Brain pericyte (primary cell): ENCODE measurements at places on chromosomes 4 and X.

GRCh38 chr4:14837860-14838259 is 164.4 kb upstream of the CPEB2 start:
- DNase-seq = no peak

DNA sequence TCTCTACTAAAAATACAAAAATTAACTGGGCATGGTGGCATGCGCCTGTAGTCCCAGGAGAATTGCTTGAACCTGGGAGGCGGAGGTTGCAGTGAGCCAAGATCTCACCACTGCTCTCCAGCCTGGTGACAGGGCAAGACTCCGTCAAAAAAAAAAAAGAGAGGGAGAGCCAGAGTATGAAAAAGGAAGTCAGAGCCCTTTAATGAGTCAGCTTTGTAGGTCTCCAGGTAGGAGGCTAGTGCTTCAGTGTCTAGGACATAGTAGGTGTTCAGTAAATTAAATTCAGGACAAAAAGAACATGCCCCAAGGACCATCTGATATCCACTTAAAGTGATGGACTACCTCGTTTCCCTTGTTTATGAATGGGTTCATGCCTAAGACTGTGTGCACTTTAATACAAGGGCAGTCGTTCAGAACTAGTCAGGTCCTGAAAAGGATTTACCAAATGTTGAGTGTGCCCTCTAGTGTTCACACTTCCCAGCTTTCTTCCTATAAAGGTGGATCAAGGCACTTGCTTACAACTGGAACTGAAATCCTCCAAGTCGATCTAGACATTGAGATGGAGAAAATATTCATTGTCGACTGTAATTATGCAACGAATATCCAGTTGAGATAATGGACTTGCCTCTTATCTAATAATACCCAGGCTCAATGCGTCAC is 29.0 kb downstream of the F9 start:
- DNase-seq = no peak

DNA sequence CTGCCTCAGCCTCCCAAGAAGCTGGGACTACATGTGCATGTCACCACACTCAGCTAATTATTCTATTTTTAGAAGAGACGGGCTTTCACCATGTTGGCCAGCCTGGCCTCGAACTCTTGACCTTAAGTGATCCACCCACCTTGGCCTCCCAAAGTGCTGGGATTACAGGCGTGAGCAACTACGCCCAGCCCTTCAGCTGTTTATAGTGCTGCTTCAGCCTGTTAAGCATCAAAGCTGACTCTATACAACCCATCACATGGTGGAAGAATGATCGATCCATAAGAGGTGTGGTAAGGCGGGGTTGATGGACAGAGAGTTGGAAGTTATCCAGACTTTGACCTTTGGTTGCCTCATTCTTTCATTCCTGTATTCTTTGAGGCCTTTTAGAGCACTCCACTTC is 56.2 kb upstream of the RAPGEF2 start:
- DNase-seq = no peak

DNA sequence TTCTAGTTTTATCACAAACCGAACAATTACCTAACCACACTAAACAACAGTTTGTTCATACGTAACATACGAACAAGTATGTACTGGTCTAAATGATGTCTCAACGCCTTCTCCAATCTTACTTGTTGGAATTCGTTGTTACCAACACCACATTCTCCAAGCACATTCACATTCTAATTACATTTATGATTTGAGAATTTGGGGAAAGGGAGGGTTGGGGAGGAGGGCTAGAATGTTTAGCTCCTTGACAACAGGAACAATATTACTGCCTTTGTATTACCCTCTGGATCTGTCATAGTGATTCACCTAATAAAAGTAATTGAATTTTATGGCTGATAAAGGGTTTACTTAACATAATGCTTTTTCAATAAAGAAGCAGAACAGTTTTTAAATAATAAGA is 24.4 kb downstream of the LCORL start:
- no peak for DNase-seq

- DNase-seq = no peak
Measured at GRCh38 chr4:109094056-109094455, 208.4 kb downstream of the COL25A1 start.

DNA sequence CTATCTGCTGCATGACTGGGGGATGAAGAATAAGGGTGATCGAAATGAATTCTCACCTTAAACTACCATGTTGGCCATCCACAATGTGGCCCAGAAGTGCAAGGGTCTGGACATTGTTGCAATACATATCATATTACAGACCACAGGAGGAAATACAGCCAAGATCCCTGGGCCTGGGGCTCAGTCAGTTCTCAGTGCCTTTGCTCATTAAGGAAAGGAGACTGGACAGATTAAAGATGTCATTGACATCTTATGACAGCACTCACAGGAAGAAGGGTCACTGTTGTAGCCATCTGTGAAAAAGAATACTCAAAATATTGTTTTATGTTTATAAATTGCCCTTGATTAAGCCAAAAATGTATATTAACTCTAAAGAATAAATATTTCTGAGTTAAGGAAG is 1345.2 kb downstream of the FSTL5 start:
- no peak for DNase-seq

DNA sequence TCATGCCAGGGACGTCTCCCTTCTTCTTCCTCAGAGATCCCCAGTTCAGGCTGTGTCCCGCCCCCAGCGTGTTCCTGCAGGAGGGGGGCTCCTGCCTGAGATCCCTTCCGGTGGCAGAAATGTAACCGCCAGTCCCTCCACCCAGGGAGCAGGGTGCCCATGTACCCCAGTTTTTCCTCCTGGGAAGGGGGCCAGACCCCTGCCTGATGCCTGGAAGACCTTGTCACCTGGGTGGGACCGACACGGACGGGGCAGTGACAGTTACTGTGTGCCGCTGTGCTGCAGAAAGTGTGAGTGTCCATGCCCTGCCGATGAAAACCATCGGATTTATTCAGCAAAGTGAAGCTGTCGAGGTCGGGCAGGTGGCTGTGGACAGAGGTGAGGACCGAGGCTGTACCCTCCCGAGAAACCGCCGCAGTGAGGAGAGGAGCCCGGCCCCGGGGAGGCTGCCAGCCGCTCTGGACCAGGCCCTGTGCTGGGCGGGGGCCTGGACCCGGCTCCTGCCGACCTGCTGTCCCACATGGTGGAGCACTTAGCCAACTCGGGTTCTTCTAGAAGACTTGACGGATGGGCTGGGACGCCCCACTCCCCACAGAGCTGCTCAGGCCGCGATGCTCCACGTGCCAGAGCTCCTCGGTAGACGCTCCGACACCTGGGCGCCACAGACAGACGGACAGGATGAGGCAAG is 36.7 kb upstream of the HMX1 start:
- DNase-seq = no peak

DNA sequence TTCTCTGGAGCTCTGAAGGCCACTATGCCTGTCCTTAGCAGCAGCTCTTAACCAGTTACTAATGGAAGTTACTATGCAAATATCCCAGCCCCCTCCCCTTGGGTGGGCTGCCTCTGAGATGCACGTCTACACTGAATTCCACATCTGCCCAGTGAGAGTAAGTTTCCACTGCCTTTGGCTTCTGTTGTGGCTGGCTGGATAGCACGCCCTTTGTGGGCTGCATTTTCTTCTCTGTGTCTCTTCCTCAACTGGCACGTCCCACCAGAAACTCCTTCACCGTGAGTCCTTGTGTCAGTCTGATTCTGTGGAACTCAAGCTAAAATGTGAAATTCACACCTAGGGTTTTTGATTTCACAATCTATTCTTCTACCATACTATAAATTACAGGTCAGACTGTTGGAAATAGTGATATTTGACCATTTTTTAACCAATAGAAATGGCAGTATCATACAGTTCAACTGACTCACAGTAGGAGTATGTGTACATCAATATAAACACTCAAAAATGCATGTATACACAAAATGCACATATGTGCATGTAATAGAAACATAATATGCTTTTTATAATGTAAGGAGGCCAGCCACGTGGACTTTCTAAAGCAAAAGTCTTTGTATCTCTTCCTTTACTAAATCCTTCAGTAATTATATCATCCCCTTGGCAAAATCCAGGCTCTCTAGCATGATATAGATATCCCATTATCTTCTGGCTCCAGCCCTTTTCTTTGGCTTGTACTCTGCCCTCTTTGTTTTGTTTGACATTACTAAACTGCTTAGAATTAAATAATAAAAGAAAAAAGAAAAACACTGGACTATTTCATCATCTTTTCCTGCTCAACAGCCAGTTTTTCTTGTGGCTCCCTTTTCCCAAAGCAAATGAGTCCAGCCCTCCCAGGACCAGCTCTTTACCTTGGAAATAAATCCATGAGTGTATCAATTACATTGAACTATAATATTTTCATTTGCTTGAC is 33.2 kb upstream of the LDB2 start:
- no peak for DNase-seq

- no peak for DNase-seq
Measured at GRCh38 chrX:107677501-107677901, 49.2 kb downstream of the PRPS1 start.

DNA sequence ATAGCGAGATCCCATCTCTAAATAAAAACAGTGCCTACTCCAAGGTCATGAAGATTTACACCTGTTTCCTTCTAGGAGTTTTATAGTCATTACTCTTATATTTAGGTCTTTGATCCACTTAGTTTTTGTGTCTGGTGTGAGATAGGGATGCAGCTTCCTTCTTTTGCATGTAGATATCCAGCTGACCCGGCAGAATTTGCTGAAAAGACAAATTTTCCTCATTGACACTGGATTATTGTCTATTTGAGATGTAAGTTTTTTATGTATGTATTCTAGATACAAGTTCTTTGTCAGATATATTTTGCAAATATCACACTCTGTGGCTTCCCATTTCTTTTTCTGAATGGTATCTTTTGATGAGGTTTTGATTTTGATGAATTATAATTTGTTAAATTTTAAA is 85.4 kb downstream of the RFC1 start:
- no peak for DNase-seq

DNA sequence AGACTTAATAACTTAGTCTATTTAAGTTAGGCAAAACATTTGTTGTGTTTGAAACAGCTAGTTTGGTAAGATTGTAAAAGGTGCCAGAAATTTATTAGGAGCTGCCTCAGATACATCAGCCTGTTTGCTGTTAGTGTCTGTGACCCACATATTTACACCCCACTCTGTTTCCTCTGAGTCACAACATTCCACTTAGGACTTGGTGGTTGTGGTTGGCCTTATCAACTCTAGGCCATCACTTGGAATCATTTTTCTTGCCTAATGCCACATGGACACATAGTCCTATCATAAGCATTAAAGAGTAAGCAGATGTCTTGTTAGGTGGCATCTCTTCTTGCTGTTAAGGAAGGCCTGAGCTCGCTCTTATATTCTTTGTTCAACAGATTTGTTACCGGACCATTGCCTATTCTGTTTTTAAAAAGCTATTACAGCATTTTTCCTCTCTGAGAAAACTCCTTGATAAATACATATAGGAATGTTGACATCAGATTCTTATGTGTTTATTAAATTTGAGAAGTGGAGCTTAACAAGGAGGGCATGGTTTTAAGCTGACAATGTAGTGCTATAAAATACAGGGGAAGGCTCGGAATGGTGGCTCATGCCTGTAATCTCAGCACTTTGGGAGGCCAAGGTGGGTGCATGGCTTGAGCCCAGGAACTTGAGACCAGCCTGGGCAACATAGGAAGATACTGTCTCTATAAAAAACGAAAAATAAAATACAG is 51.2 kb upstream of the PGRMC2 start:
- DNase-seq = no peak

- DNase-seq = no peak
Measured at GRCh38 chr4:151841107-151841506, 80.3 kb upstream of the GATB start.

DNA sequence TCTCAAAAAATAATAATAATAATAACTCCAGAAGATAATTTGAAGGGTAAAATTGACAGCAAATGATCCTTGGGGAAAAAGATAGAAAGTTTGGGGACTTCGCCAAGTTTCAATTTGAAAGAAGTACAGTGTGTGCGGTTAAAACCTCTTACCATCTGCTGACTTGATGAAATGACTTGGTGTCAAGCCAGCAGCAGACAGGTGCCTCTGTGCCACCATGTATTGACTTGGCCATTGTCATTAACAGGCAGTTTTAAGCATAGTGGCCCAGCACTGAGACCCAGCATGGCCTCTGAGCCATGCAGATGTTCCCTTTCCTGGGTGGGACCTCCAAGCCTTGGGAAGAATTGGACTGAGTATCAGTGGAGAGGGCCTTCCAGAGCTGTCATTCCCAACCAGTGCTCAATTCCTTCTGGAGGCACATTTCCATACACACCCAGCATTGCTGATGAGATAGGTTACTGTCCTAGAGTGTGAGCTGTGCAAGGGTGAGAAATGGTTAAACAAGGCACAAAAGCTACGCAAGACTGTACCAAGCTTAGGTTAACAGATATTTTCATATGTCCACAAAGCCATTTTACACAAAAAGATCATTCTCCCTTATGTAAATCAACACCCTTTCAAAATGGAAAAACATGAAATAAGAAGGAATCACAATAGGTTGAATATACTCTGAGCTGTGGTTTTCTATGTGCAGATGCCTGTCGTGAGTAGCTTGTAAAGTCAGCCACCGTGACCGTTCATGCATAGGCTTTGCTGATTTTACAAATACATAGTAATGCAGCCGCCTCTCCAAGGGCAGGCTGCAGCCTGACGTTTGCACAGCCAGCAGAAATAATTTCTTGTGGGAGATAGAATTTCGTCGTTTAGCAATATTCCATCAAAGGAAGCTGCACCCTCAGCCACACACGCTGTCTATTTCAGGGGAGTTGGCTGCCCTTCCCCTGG is 59.4 kb upstream of the FBXW7 start:
- DNase-seq = no peak

GRCh38 chr4:26028793-26029567 is 115.0 kb downstream of the SMIM20 start:
- DNase-seq = no peak

DNA sequence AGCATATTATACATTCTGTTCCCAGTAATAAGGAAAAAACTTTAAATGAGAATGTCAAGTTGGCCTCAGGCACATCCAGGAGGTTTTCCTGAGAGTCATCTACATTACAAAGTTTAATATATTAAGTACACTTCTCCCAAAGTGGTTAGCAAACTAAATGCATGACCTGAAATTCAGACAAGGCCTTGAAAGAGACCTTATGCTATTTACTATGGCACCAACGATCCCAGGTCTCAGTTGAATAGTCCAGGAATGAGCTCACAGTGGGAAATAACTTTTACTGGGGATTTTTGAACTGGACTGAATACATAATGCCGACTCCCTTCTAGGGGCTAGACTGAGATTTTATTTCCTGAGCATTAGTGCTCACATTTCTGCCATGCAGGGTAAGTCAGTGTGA is 1577.5 kb upstream of the PCDH7 start:
- DNase-seq = no peak

GRCh38 chr4:15868111-15868510 is 70.4 kb downstream of the FGFBP1 start:
- no peak for DNase-seq

- no peak for DNase-seq
Measured at GRCh38 chr4:147723326-147723725, 8.6 kb upstream of the ARHGAP10 start.

GRCh38 chrX:8668813-8669212 is 63.1 kb downstream of the ANOS1 start:
- DNase-seq = no peak

GRCh38 chrX:38805432-38806389 is 4.5 kb downstream of the MID1IP1 start:
- DNase-seq = no peak

GRCh38 chrX:28321286-28321685 is 266.0 kb upstream of the IL1RAPL1 start:
- DNase-seq = no peak

- no peak for DNase-seq
Measured at GRCh38 chr4:12902735-12903134, 581.4 kb downstream of the RAB28 start.
